Fibroblast of upper back skin (primary cell): ENCODE measurements at places on chromosomes 7 and 10.
A peak's percentile ranks its signal among the peaks of the same experiment; 100 is the strongest.

- peak; percentile 34 for DNase-seq
These were observed 595.0 kb downstream of the ARL4A start for GRCh38 chr7:13282377-13282980.

DNA sequence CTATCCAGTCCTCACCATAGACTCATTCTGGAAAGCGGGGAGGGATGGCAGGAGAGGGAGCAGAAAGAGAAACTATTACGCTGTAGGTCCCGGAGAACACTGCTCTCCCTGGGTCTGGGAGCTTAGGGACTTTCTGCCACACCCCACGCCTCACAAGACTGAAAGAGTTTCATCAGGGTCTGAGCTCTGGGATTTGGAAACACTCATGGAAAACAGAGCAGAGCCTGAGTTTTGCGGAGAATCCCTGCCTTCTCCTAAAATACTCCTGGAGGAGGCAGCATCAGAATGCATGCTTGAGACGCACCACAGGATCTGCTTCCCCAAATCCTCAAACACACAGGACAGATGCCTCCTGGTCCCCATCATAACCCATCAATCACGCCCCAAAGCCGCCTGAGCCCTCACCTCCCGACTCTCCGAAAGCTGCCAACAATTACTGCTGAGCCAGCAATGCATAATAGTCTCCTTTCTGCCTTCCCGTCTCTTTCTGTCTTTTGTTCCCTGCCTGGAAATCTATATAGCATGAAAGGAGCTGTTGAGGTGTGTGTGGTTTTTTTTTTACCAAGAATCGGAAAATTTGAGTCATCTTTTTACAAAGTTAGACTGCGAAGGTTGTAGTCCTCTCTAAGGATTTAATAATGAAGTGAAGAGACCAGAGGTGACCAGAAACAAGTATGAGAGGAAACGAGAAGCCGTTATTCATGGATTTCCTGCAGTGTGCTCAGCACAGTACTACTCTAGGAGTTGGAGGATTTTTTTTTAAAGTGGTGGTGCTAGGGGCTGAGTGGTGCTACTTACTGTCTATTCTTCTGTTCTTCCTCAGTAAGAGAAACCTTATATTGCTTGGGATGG lies 37.7 kb downstream of the ASB13 start:
- peak; percentile 67 for DNase-seq

DNA sequence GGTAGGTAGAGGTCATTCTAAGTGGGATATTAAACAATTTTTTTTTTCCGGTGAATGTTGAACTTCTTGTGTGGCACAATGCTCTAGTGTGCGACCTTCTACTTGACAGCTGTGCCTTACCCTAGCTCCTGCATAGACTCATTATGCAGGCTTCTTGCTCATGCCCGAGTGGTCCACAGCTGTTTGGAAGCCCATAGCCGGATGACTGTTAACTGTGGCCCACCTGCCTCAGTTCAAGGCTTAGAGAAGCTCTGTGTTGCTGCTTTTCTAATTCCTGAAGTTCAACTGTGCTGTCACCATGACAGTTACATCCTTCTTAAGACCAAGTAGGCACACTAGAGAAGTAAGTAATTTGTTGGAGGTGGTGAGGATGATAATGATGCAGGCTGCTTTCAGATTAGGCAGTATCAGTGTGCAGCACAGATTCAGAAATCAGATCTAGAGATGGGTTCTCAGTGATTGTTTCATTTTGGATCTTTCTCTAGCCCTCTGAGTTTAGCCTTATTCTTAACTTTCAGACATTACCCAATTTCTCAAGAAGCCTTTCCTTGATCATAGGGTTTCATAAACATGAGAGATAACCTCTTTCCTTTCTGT lies 278.4 kb downstream of the PHF14 start:
- no peak for DNase-seq

DNA sequence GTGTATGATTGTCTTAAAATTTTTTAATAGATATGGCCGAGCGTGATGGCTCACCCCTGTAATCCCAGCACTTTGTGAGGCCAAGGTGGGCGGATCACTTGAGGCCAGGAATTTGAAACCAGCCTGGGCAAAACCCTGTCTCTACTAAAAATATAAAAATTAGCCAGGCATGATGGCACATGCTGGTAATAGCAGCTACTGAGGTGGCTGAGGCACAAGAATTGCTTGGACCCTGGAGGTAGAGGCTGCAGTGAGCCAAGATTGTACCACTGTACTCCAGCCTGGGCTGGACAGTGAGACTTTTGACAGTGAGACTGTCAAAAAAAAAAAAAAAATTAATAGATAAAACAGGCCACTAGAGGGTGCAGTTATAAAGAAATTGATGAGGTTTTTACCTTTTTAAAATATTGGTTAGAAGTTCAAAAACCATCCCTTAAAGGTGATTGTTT lies 20.5 kb downstream of the NOM1 start:
- DNase-seq: no peak

GRCh38 chr7:111059833-111060232 lies 31.1 kb upstream of the LRRN3 start:
- DNase-seq: no peak

DNA sequence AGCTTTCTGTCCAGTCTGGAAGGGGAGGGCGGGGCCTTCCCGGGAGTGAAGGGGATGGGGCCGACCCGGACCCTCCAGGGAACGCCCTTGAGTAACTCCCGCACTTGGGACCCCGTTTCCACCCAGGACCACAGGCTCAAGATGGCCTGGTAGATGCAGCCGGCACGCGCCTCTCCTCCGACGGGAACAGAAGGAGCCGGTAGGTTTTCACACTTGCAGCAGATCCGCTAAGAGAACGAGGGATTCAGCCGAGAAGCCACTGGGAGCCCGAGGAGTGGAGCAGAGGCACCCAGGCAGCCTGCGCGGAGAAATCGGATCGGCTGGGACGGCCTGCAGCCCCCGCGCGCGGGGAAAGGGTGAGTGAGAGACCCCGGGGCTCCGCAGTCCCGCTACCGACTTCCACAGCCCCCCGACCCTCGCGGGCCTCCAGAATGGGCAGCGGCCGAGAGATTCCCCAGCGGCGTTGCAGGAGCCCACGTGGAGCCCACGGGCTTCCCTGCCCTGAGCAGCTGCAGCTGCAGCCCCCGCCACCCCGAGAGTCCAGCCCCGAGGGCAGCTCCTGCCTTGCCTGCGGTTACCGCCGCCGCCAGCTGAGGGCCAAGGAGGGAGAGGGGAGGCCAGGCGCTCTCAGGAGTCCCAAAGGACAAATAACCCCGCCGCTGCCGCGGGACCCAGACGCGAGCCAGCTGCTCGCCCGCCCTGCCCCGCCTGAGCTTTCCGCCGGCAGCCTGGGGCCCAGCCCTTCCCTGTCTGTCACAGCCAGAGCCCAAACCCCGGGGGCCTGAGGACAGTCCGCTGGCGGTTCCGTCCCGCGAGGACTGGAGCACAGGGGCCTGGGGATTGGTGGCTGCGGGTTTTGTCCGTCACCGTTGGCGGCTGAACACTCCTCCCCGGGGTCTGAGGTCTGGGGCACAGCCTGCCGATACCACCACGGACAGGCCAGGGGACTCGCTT lies 21.8 kb downstream of the IFT22 start:
- DNase-seq: no peak

- peak; percentile 78 for DNase-seq
These were observed 97.9 kb downstream of the PTEN start for GRCh38 chr10:87961314-87961713.

- DNase-seq: no peak
These were observed 770.6 kb downstream of the CCSER2 start for GRCh38 chr10:85098835-85099521.

DNA sequence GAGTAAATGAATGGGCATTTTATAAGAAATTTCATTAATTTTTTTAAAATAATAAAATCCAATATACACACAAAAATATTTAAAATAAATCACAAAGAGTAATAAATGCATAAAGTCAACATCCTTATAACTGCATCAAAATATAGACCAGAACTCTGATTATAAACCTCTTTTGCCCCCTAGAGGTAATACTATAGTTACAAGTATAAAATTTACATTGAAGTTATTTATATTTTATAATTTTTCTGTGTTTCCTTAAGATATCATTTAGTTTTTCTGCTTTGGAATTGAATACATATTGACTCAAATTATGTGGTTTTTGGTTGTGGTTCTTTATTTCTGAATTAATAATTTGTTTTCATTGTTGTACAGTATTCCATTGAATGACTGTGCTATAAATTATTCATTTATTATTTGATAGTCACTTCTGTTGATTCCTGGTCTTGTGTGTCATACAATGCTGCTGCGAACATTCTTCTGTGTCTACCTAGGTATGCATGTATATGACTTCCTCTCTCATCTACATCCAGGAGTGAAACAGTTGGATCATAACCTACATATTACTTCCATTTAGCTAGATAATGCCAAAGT lies 673.6 kb downstream of the IPMK start:
- DNase-seq: no peak

DNA sequence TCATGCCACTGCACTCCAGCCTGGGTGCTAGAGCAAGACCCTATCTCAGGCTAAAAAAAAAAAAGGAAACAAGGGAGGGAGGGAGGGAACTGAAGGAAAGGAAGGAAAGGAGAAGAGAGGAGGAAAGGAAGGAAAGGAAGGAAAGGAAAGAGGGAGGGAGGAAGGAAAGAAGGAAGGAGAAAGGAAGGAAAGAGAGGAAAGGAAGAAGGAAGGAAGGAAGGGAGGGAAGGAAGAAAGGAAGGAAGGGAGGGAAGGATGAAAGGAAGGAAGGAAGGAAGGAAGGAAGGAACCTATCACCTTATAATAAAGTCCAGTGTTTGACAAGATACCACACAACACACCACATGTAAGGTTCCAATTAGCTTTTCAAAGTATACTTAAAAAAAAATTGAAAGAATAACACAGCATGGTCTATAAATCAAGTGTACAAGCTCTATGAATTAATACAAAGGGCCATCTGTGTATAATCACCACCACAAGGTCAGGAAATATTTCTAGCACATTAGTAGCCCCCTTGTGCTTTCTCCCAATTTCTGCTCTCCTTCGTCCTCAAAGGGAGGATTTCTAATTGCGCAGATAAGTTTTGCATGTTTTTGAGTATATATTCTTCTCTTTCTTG lies 26.4 kb downstream of the RNF216 start:
- no peak for DNase-seq

- peak; percentile 78 for DNase-seq
These were observed 140.6 kb downstream of the KIAA1217 start for GRCh38 chr10:24349379-24350001.

DNA sequence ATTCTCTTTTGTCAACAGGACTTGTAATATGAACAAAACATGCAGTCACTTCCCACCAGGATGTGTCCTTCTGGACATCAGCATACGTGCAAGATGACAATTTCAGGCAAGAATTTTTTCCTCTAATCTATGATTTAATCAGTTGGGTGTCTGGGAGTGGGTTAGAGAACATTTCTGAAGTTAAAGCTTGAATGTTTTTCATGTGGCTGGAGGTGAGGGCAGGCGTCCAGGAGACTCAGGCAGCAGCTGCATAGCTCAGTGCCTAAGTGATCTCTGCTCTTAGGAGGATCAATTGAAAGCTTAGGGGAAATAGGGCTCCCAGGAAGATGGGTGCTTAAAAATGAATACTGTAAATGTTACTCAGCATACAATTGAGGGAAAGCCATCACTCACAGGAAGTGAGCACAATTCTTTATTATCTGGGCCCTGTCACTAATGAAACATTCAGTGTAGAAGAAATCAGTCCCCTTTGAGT lies 457.6 kb upstream of the KLF6 start:
- DNase-seq: peak; percentile 96

GRCh38 chr7:87036985-87037384 lies 22.5 kb downstream of the ELAPOR2 start:
- no peak for DNase-seq

DNA sequence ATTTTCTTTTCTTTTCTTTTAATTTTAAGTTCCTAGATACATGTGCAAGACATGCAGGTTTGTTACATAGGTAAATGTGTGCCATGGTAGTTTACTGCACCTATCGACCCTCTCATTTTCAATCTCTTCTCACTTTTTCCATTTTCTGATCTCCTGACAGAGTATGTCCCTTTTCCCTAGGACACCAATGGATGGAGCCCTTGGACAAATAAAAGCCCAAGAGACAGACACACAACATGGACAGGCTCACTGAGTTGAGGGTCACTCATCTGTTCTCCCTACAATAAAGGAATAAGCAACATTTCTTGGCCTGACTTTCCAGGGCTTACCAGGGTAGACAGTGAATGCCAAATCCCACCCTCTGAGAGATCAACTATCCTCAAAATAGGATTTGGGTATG lies 15.2 kb upstream of the UBE2D1 start:
- no peak for DNase-seq

GRCh38 chr10:121087688-121088087 lies 236.5 kb downstream of the WDR11 start:
- DNase-seq: no peak

GRCh38 chr7:157423348-157423747 lies 86.5 kb downstream of the DNAJB6 start:
- DNase-seq: no peak

DNA sequence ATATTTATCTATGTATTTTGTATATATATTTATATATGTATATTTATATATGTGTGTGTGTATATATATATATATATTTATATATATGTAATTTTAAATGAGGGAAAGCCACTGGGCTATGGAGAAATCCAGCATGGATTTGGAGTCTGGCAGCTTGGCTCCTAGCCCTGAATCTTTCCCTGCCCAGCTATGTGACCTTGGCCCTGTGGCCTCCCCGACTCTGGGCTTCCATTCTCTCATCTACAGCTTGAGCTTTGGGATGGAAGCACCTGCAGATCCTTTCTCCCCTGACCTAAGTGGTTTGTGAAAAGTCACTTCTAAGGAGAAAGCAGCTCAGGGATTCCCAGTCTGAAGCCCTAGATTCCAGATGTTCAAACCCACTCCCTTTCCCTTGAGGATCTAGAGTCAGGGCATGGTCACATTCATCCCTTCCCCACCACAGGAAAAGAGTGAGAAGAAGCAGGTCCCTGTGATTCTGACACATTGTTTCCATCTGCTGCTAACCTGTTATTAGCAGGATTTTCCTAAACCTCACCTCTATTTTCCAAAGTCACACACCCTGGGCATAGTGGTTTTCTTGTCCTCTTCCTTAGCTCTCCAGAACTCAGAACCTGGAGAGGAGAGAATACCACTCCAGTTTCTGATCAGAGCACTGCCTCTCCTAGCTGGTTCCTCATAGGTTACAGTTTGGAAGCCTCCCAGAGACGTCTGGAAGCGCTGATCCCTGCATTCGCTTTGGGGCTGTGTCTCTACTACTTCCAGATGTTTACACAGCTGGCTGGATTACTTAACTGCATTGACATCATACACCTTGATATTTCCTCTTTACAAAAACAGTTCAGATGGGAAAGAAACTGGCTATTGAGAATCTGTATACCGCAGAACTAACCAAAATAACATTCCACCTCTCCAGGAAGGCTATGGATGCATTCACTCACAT lies 327.5 kb upstream of the ZMIZ1 start:
- peak; percentile 79 for DNase-seq

GRCh38 chr10:124849111-124849773 lies 47.6 kb downstream of the ABRAXAS2 start:
- no peak for DNase-seq

GRCh38 chr10:113958631-113959382 lies 84.9 kb upstream of the ADRB1 start:
- DNase-seq: peak; percentile 88

DNA sequence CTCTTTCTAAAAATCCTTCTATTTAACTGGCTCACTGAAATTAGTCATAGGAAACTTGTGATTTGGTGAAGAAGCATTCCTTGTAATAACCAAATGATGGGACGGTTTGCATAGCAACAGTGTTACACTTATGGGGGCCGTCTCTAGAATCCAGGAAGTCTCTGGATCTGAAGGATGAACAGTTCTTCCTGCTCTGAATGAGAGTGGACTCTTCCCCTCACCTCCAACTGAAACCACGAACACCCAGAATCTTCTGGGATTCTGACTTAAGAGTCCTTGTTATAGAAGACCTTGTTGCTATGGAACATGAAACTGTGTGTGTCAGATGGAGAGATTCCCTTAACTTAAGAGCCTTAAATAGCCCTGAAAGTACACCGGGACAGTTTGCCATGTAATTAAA lies 23.2 kb downstream of the NOLC1 start:
- peak; percentile 61 for DNase-seq
